Fibroblast of skin of abdomen (primary cell): ENCODE measurements at places on chromosomes 6 and 20.
A peak's percentile ranks its signal among the peaks of the same experiment; 100 is the strongest.

GRCh38 chr6:163634211-163635171, 220.0 kb downstream of the QKI start:
- DNase-seq, result no peak

DNA sequence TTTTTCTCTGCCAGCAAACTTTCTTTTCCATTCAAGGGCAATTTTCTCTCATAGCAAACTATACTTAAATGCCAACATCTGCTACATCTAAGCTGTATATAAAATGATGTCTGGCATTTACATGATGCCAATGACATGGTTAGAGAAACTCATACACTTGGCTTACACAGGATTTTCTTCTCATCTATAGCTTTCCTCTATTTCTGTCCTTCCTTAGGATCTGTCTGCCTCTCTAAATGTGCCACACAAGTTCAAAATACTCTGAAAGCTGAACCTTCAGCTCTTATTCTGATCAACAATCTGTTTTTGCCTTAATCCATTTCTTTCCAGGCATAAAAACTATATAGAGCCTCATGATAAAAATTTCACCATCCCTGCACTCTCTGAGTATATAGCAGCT, 290.9 kb upstream of the RNF217 start:
- DNase-seq, result no peak

DNA sequence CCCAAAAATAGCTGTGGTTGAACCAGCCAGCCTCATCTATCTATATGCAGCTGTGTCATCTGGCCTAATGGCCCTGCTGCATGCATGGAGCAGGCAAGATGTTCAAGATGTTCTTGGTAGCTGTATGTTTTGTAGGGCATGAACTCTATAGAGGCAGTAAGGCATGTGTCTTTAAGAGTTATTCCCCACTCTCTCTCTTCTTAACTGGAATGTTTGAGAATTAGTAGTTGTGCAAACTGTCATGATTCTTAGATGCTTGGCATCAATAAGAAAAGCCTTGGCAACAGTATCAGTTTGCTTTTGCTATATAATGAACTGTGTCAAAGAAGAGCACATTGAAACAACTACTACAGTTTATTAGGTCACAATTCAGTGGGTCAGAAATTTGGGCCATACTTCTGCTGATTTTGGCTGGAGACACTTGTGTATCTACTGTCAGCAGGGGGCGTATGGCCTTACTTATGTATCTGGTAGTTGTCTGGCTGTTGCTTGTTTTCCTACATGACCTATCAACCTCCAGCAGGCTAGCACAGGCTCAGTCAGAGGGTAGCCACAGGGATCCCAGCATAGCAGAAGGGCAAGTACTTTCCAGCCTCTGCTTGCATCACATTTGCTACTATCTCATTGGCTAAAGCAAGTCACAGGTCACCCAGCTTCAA, 56.1 kb upstream of the LAMP5 start:
- peak; percentile 20 for DNase-seq

DNA sequence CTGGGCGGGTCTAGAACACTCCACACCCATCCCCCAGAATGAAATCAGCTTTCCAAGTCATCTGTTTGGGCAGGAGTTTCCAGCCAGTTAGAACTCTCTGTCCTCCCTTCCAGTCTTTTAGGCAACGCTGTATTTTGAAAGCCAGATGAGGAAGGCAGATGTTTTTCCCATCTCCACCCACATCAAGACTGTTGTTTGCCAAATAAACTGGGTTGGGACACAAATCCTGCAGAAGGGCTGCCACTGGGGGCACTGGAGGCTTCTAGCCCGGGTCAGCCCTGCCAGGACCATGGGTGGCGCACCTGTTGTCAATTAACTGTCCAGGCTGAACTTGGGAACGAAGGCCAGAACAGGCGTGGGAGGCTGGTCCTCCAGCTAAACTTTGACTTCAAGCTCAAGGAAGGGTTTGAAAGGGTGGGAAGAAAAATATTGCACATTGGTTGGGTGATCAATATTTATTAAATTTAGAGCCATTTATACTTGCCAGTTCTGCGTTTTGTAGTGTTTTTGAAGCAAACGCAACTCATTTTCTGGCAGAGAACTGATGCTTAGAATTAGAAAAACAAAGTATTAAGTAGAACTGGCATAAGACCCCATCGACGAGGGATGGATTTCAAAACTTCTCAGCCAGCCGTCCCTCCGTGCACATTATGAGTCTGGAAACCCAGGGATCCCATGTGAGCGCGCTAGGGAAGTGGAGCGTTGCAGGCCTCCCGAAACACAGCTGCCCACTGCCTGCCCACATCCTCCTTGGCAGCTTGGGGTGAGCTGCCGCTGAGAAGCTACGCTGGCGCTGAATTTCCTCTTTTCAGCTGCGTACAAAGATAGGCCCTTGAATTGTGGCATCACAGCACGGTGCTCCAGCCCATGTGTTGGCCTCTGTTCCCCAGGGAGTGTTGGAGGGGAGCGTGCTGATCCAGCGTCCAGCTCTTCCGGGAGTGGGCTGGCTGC, 297.4 kb downstream of the QKI start:
- DNase-seq, result no peak

GRCh38 chr6:136587527-136587926, 37.3 kb upstream of the MAP7 start:
- DNase-seq, result no peak

GRCh38 chr6:111381123-111381522, 101.9 kb downstream of the REV3L start:
- DNase-seq, result no peak

DNA sequence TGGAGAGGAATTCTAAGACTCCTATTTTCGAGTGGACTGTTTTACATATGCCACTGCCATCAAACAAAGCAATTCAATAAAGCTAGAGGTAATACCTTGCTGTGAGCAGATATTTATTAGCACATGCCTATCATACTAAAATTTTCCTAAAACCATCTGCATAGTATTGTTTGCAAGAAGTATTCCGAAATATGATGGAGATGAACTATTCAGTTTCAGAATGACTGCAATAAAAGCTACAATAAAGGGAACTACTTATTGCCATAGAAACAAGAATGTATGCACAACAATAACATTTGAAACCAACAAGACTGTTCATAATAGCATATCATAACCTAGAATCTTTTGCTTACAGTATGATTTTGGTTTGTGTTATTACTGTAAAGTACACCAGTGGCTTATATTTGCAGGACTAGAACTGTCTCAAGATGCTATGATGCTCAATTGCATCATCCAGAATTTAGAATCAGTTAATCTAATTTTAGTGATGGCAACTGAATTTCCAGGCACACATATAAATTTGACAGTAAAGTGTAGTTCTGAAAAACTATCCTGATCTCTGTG, 144.3 kb downstream of the GRIK2 start:
- peak; percentile 12 for DNase-seq

- no peak for DNase-seq
Observed at GRCh38 chr6:121963826-121964225, 435.6 kb upstream of the HSF2 start.

- no peak for DNase-seq
Observed at GRCh38 chr6:88216182-88216581, 50.0 kb upstream of the CNR1 start.

- peak; percentile 88 for DNase-seq
Observed at GRCh38 chr6:54053881-54054391, 57.3 kb upstream of the MLIP start.

DNA sequence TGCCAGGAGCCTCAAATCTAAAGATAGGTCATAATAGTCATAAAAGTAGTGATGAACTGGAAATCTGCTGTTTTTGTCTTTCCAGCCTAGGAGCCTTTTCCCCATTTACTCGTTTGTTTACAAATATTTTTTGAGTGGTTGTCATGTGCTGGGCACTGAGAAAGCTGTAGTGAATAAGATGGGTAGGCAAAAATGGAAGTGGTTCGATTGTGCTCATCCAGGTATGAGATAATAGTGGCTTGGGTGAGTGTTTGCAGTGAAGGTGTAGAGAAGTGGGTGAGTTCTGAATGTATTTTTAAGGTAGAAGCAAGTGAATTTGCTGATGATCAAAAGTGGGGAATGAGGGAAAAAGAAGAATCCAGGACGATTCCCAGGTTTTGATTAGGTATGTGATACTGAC, 53.0 kb downstream of the CARMIL1 start:
- no peak for DNase-seq

- no peak for DNase-seq
Observed at GRCh38 chr20:11234181-11234580, 560.4 kb upstream of the JAG1 start.

DNA sequence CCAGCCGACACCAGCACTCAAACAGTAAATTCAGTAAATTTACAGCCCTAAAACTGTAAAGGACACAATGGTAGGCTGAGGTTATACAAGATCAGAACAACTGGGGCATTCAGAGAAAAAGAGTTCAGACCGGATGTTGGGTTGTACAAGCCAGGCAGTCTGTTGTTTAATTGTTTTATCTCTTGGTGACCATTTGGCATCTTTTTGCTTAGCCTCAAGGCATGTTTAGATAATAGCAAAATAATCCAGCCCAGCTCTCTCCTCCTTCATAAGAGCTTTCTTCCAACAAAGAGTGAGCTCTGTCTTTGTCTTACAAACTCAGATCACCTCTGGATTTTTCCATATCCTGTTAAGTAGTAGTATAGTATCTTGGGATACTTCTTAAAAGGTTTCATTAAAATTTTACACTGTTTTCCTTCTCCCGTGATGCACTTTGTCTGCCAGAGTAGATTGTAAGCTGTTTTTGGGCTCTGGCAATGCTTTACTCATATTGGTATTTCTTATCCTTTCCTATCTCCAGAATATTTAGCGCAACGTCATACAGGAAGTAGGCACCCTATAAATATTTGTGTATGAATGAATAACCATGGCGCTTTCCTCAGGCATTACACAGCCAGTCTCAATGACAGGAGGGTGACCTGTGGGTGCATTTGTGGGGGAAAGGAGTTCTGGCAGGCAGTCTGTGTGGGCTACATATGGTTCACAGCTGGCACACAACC, 35.6 kb upstream of the TRAM2 start:
- DNase-seq, result no peak

- no peak for DNase-seq
Observed at GRCh38 chr6:42084889-42085288, 34.6 kb downstream of the TAF8 start.

GRCh38 chr6:8904754-8905153, 469.4 kb upstream of the SLC35B3 start:
- no peak for DNase-seq

GRCh38 chr6:148720897-148721296, 25.9 kb upstream of the UST start:
- no peak for DNase-seq

- no peak for DNase-seq
Observed at GRCh38 chr6:55175078-55176049, 1.0 kb downstream of the HCRTR2 start.
